ENCODE measurements at places on chromosomes 5 and 9.
A peak's percentile ranks its signal among the peaks of the same experiment; 100 is the strongest.

DNA sequence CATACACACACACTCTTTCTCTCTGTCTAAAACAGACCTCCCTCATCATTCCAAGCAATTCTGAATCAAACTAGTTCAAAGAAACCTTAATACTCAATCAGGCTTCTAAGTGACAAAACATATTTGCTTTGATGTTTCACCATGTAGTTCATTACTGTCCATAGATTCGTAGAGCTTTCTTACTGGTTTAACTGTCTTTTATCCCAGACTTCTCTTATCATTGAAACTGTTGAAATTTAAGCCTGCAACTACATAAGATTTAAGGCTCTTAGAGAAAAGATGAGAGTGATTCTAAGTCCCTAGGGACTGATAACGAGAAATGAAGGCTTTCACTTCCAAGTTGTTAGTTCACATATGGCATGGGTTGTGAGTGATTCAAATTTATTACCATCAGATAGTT is 11.0 kb upstream of the PLAC8L1 start:
- DNase-seq, result no peak

DNA sequence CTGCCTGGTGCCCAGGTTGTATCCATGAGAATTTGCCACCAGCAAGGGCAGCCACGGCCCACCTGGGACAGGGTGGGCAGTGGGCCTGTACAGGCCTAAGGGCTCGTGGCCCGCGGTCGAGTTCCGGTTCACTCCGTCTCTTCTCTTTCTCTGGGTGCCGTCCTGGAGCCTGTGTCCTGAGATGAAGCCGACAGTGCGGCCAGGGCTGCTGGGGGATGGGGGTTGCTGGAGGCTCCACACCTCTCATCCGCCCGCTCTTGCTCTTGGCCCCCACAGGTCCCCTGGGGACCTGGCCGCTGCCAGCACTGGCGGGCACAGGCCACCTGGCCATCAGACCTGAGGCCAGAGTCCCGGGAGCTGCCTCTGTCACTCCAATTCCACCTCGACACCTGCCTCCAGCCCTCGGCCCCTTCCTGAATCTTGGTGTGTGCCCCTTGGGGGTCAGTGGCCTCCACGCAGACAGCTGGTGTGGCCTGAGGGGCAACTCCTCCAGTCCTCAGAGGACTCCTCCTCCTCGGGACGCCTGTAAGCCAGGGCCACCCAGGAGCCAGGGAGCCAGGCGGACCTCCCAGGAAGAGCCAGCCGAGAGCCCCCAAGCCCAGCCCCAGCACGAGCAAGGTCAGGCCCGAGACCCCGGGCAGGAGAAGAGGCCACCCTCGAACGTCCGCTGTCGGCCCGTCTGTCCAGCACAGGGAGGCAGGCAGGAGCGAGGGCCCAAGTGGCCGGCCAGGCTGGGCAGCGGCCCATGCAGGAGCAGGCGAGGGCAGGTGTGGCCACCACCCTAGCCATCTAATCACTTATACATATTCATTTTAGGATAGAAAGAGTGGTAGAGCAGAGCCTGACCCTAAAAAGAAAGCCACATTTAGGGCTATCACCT is 5.2 kb downstream of the LRRC26 start:
- no peak for DNase-seq

- no peak for DNase-seq
Observed at GRCh38 chr5:158724521-158725188, 375.1 kb downstream of the EBF1 start.

GRCh38 chr9:130908146-130908877 is 11.7 kb upstream of the QRFP start:
- DNase-seq, result no peak

GRCh38 chr5:93069276-93069675 is 511.7 kb downstream of the NR2F1-AS1 start:
- DNase-seq, result no peak

DNA sequence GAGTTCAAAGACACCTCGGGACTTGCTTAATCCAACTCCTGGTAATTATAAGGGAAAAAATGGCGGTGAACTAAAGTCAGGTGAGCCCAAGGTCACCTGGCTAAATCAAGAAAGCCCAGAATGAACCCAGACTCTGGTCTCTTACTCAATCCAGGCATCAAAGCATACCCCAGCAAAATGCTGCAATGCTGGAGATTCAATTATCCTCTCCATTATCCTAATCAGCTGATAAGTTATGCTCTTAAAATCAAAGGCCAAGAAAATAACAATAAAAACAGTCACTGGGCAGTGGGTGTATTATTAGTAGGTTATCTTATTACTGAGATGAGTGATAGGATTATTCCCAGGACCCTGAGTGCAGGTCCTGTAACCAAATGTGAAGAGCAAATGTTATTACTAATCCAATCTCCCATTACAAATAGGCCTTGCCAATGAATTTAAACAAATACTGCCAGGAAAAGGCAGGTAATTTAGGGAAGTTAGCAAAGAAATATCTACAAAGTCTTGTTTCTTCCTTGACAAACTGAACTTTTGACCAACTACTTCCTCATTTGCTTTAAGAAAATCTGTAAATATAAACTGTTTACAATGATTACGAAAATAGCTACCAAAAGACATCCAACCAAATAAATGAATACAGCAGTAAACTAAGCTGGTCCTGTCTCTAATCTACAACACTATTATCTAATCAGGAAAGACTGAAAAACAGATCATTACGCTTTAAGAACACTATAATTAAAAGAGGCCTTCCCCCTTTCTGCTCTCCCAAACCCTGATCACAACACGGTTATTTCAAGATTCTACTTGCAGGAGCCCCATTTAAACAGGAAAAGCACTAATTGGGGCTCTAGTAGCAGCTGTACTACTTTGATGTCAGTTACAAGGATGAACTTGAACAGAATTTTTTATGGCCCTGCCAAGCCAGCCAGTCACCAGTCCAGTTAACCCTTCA is 103.2 kb downstream of the MED27 start:
- no peak for DNase-seq

- peak; percentile 83 for DNase-seq
Observed at GRCh38 chr5:113632996-113633395, 119.5 kb downstream of the YTHDC2 start.

GRCh38 chr5:57853929-57854697 is 371.5 kb upstream of the ACTBL2 start:
- DNase-seq, result no peak

DNA sequence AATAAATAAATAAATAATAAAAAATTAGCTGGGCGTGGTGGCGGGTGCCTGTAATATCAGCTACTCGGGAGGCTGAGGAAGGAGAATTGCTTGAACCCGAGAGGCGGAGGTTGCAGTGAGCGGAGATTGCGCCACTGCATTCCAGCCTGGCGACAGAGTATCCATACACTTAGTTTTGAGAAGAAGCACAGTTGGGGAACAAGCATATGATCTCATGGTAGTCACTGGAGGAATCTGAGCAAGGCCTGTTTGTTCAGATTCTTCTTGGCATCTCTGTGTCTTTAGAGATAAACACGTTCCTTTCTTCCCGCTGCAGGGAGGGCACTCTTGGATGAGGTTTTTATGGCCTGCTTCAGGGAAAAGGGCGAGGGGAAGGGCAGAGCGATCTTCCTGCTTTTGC is 15.6 kb upstream of the DENND1A start:
- no peak for DNase-seq

DNA sequence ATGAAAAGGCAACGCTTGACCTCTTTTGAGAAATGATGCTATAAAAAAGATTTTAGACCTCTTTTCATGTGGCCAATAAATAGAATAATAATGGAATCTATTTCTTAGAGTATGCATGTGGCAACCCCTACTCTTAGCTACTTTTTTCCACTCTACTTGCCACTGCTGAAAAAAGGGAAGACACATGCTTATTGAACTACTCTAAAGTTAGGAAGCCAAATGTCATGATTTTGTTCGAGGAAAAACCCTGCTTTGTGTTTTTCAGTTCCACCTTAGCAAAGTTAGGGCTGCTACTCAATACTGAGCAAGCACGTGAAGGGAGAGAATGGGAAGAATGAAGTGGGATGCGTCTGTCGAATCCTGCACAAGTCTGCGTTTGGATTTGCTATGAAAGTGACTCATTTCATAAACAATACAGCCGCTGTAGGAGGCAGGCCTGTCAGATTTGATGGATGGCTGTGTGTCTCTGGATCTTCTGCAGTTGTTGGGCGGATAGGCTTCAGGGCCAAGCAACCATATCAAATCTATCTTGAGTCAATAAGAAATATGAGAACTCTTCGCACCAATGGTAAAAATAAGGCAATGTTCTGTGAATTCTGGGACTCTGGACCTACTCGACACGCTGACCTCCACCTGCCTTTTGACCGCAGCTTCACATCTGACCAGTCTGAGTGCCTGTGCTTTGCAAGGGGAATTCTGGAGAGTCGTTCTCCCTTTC is 333.6 kb downstream of the PIK3R1 start:
- DNase-seq, result no peak

DNA sequence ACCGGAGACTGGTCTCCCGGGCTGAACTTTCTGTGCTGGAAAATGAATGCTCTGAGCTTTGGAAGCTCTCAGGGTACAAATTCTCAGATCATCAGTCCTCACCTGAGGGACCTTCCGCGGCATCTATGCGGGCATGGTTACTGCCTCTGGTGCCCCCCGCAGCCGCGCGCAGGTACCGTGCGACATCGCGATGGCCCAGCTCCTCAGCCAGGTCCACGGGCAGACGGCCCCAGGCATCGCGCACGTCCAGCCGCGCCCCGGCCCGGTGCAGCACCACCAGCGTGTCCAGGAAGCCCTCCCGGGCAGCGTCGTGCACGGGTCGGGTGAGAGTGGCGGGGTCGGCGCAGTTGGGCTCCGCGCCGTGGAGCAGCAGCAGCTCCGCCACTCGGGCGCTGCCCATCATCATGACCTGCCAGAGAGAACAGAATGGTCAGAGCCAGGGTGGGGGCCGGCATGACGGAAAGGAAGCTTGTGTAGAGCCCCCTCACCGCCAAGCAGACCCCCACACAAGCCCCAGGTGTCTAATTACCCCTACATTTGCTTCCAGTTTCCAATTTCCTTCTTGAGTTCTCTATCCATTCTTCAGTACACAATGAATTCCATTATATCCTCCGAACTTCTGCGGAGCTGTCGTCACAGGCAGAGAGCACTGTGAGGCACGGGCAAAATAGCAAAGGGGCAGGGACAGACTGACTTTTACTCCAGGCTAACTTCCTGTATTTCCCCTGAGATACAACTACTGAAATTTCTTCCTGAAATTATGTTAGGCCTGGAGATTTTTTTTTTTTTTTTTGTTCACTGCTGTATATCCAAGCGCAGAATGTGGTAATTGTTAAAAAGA is 23.2 kb downstream of the CDKN2A start:
- peak; percentile 62 for DNase-seq

- no peak for DNase-seq
Observed at GRCh38 chr9:74443036-74443750, 53.9 kb upstream of the RORB start.

DNA sequence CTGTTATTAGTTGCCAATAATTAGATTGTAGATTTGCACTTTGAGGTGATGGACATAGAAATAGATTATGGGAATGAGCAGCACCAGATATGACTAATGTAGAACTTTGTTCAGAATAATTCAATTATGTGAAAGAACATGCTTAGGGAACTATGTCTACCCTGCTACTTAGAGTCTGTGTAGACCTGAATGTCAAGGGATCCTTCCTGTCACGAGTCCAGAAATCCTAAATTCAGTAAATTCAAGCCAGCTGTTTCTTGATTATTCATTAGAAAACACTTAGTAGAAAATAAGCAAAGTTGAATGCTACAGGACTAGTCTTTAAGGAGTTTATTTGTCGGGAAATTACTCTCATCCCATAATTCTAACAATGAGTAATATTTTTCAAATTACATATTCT is 887.3 kb upstream of the SEMA6A start:
- DNase-seq, result no peak

DNA sequence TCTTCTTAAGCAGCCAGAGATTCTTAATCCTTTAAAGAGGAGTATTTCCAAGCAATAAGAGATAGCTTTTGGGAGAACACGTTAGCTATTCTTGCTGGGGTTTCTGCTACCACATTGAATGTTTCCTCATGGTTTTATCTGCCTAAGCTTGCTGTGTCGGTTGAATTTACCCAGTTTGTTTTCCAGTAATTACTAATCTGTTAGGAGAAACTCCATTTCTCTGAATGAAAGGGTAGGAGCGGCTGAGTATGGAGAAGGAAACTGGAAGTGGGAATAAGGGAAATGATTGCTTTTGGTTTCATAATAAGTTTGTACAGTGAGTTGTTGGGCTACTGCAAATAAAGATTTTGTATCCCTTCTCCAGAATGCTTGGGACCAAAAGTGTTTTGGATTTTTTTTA is 1.2 kb downstream of the JAK2 start:
- peak; percentile 41 for DNase-seq

GRCh38 chr5:31767335-31768031 is 128.6 kb downstream of the PDZD2 start:
- DNase-seq, result no peak

DNA sequence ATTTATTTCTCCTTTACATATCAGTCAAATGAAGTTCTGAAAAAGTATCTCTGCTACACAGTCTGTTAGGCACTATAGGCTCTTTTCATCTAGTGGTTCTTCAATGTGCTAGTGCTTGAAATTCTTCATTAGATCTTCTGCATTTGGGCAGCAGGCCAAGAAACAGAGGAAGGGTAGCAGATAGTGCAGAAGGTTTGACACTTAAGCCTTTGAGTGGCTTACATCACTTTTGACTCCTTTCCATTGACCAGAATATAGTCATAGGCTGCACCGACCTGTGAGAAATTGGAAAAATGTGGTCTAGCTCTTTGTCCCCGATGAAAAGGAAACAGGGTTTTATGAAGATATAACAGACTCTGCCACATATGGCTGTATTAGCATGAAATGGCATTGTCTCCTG is 459.5 kb upstream of the PTGER4 start:
- DNase-seq, result no peak

DNA sequence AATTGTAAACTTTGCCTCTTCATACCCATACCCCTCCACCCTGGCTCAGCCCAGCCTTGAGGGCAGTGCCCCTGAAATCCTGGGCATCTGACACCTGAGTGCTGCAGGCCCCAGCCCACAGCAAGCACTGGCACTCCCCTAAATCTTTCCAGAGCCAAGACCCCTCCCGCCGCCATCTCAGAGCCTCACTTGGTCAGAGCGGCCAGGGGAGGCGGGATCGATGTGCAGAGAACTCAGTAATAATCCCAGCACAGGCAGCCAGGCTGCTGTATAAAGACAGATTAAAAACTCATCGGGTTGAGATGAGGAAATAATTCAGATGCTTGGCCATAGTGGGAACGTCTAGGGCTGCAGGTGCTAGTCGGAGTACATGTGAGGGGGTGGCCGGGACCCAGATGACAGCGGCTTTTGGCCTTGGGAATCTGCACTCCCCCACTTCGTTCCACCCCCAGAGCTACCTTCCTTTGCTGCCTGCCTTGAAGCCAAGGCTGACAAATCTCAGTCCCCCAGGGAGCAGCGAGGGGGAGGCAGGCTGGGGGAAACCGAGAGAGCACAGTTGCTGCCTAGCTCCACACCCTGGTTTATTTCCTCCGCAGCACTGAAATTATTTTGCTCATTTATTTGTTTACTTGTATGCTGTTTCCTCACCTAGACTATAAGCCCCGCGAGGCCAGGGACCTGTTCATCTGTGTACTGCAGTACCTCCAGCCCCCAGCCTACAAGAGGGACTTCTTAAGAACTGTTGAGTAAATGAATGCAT is 19.5 kb upstream of the ARAP3 start:
- DNase-seq, result no peak

All from suppressor macrophage (primary cell).